ENCODE measurements at places on chromosomes 11 and 22. TPM values are rescaled to one million over a fixed set of nuclear protein-coding genes. Genes with fewer than 3 reads are reported as not detected.

Gene SYCE3
- total RNA-seq, result not detected

Gene TRIM6
- total RNA-seq, result 0.81 TPM

Gene PKNOX2
- not detected for total RNA-seq

Gene SNX32
- 0.38 TPM for total RNA-seq

Gene EI24
- 110 TPM for total RNA-seq

Gene SLC17A6
- total RNA-seq, result not detected

Gene TRIM5
- total RNA-seq, result 57.2 TPM

Gene ART5
- total RNA-seq, result not detected

Gene C11orf54
- 10.4 TPM for total RNA-seq

Gene KBTBD4
- 24.2 TPM for total RNA-seq

Gene ISX
- total RNA-seq, result not detected

Gene MMP27
- not detected for total RNA-seq

Gene CSF2RB
- total RNA-seq, result 3.5 TPM

Gene RTN4RL2
- total RNA-seq, result under 0.01 TPM

Measured in endothelial cell of coronary artery (primary cell).